ENCODE measurements at places on chromosomes 4 and X.

DNA sequence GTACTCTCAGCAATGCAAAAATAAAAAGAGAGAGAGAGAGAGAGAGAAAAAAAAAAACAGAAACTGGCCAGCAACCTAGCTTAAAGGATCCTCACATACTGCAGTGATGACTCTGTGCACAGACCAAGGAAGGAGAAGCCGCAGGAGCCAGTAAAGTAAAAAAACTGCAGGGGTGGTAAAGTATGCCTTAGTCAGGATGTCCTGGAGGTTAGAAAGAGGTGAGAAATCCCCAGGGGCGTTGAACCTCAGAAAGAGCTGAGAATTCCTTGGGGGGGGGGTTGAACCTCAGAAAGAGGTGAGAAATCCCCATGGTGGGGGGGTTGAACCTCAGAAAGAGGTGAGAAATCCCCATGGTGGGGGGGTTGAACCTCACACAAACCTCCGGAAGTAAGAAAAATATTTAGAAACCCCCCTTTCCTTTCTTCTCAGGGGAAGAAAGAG, 48.0 kb downstream of the MAGEA9 start:
- DNase-seq, result peak; percentile 77

DNA sequence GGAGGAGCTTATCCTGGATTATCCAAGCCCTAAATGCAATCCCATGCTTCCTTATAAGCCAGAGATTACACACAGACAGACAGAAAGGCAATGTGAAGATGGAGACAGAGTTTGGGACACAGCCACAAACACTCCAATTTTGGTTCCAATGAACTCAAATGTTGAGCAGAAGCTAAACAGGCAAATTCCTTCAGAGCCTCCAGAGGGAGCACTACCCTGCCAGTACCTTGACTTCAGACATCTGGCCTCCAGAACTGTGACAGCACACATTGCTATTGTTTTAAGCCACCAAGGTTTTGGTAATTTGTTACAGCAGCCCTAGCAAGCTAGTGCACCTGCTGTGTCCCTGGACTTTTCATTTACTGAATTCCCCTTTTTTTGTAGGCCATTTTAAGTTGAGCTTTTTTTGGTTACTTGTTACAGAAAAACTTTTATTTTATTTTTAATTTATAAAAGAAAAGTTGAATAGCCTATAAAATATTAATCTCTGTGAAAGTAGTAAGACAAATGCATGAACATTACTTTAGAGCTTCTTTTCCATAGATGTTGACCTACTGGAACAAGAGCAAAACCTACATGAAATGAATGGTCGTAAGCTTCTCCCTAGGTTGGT, 33.4 kb upstream of the SRD5A3 start:
- DNase-seq, result peak; percentile 34

DNA sequence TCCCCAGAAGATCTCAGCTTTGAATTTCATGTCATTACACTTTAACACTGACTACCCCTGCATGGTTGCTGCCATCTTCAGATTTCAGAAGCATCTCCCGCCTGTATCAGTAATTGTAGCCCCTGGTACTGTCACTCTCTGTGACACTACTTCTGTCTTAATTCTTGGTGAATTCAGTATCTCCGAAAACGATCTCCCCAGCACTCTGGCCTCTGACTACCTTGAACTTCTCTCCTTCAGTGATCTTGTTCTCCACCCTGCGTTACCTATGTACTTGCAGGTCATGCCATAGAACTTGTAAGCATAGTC, 53.8 kb upstream of the ABCG2 start:
- no peak for DNase-seq

DNA sequence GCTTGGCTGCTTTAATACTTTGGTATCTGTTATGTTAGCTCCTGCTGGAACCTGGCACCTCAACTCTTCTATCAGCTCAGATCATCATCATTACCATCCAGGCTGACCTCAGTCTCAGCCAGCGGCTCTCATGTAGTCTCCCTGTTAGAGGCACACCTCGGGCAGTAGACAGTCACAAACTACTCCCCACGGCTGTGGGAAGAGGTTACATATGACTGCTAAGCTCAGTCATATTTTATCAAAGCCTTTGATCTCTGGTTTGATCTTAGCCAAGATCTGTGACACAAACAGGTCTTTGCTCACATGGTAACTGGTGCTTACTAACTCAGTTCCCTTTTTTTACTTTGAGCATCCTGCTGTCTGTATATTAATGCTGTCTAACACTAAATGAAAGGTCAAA, 384.9 kb downstream of the CENPC start:
- no peak for DNase-seq

DNA sequence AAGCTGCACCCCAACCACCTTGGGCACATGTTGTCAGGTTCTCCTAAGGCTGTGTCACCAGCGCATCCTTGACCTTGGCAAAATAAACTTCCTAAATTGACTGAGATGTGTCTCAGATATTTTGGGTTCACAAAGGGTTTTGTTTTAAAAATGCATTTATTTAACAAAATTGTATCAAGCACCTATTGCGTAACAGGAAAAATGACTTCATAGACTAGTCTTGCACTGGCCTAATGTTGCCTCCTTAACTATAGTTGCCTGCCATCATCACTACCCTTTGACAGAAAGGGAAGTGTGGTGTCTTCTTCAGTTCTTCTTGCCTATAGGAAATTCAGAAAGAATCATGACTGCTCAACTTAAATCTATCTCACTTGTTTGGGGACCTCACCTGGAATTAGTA, 374.2 kb downstream of the SH2D1A start:
- no peak for DNase-seq

DNA sequence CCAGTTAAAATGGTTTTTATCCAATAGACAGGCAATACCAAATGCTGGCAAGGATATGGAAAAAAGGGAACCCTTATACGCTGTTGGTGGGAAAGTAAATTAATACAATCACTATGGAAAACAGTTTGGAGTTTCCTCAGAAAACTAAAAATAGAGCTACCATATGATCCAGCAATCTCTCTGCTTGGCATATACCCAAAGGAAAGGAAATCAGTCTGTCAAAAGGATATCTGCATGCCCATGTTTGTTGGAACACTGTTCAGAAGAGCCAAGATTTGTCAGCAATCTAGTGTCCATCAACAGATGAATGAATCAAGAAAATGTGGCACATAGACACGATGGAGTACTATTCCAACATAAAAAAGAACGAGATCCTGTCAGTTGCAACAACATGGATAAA, 91.0 kb upstream of the SH3RF1 start:
- no peak for DNase-seq

DNA sequence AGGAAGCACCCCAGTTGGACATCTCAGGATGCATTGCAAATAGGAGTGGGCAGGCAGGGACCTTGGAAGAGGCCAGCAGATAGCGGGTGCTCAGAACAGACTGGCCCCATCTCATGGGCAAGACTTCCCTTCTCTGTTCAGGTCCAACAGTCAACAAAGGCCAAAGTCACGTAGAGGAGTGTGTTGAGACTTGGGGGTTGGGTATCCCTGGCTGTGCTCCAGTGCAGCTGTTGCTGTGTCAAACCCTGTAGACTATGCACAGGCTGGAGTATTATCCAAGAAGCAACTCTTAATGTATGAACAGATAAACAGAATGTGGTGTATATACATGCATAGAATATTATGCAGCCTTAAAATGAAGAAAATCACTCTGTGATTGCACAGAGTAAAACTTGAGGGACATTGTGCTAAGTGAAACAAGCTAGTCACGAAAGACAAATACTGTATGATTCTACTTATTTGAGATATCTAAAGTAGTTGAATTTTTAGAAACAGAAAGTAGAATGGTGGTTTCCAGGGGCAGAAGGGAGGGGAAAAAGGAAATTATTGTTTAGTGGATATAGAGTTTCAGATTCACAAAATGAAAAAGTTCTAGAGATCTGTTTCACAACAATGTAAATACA, 192.1 kb upstream of the LCORL start:
- no peak for DNase-seq

GRCh38 chrX:11724122-11725017, 33.7 kb upstream of the MSL3 start:
- DNase-seq, result no peak

DNA sequence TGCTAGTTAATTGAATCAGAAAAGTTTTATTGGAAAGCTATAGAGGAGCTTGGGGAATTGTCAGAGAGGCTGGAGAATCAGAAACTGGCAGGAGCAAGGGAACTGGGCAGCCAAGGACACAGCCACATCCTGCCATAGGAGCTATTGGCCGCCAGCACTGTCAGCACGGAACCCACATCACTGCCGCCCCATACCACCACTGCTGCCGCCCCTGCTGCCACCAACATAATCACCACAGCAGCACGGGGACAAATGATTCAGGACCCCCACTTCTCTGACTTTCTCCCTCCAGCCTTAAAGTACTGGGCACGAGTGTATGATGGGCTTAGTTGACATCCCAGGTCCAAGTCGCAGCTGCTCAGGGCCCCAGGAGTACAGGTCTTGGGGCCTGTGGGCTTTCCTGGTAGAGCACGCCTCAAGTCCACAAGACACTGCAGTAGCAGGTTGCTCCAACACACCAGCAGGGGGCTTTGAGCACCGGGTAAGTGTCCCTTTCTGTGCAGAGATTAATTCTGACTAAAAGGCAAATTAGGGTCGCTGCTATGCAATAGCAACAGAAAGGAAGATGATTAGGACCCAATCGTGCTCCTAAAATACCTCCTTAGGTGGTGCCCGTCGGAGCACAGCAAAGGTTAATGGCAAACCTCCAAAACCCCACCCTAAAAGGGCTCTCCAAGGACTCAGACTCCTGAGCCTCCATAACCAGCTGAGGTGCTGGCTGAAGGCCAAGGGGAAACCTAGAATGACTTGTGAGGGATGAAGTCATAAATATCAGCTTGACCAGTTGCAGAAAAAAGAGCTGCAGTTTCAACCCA, 6.9 kb downstream of the PJA1 start:
- DNase-seq, result peak; percentile 75

- DNase-seq, result peak; percentile 9
Observed at GRCh38 chrX:54641530-54641929, 111.5 kb downstream of the GNL3L start.

- no peak for DNase-seq
Observed at GRCh38 chr4:146029147-146029546, 90.5 kb upstream of the ZNF827 start.

DNA sequence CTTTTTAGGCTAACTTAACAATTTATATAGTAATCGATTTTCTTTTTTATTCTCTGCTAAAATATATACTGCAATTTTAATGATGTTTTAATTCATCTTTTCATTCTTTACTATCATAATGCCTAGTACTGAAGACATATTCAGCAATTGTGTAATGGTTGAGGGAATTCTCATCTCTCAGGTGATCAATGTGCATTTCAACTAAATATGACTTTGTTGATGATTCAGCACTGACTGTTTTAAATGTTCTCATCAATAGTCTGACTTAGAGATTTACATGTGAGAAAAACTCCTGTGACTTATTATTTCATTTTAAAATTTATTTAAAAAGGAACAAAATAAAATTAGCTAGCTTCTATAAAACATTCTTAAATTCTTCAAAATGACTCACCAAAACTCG, 1450.3 kb downstream of the STIM2 start:
- no peak for DNase-seq

- no peak for DNase-seq
Observed at GRCh38 chr4:138037696-138038095, 204.5 kb downstream of the SLC7A11 start.

GRCh38 chrX:10507181-10507580, 113.2 kb downstream of the MID1 start:
- DNase-seq, result no peak

GRCh38 chr4:168666531-168666930, 169.7 kb downstream of the PALLD start:
- DNase-seq, result no peak

- DNase-seq, result no peak
Observed at GRCh38 chr4:13706120-13706519, 78.6 kb upstream of the BOD1L1 start.

DNA sequence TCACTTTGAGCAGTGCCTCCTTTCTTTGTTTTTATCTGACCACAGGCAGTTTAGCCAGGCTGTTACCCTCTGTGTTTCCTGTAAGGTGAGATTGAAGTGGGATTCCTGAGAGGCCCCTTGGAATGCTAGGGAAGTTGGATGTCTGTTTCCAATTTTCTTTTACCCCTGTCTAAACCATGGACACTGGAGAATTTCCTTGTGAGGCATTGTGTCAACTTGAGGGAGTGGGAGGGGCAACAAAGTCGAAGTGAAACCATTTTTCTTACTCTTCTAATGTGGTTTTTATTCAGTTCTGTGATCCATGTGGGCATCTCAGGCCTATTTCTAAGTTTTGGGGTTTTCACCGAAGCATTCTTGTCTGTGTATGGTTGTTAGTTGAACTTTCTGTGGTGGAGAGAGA, 296.1 kb upstream of the UGT8 start:
- DNase-seq, result peak; percentile 14

GRCh38 chr4:91681544-91681943, 622.2 kb upstream of the GRID2 start:
- no peak for DNase-seq

GRCh38 chr4:105956569-105956968, 61.3 kb downstream of the NPNT start:
- no peak for DNase-seq

GRCh38 chrX:129959493-129959832, 23.0 kb upstream of the BCORL1 start:
- DNase-seq, result peak; percentile 77

- no peak for DNase-seq
Observed at GRCh38 chr4:123671636-123672404, 275.2 kb downstream of the SPRY1 start.

DNA sequence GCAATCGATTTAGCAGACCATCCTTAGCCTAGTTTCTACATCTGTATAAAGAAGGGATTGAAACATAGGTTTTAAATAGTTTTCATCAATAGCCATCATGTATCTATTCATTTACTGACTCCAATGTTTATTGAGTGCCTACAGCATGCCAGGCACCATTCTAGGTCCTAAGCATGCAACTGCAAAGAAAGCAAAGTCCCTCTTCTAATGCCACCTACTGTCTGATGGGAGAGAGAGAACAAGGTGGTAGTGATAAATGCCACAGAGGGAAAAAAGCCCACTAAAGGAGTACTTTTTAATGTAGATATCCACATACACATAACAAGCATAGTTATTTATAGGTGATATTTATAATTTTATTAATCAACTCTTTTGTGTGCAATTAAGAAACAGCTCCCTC, 67.6 kb upstream of the PPARGC1A start:
- DNase-seq, result no peak

GRCh38 chr4:35493977-35494376, 750.3 kb downstream of the ARAP2 start:
- no peak for DNase-seq

DNA sequence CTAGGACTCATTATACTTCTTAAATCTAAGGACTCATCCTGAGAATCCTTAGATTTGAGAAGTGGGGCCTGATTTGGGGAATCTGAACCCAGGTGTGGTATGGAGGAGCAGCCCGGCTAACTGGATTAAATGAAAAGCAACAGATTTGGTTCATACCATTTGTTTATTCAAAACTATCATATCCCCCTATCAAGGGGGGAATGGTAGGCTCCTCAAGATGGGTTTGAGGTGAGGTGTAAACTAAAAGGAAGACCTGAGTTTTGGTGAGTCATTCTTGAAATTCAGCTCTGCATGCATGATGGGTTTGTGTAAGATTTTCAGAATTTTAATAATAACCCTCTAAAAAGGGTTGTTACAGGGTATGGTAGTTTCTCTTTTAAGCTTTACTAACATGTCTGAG, 53.4 kb downstream of the CASP6 start:
- no peak for DNase-seq

Data from ELF-1 (cell line).